ENCODE measurements at places on chromosomes 12 and 14. TPM values are rescaled to one million over a fixed set of nuclear protein-coding genes. Genes with fewer than 3 reads are reported as not detected.

The FOXG1 gene
- total RNA-seq, result under 0.01 TPM

The PTPN21 gene
- total RNA-seq, result 5.4 TPM

The GRIN2B gene
- total RNA-seq, result 0.19 TPM

The NANOG gene
- not detected for total RNA-seq

The GLTP gene
- total RNA-seq, result 80.7 TPM

The E2F7 gene
- total RNA-seq, result 28.6 TPM

The CFAP54 gene
- total RNA-seq, result 4.2 TPM

The TEX52 gene
- not detected for total RNA-seq

The MYF5 gene
- not detected for total RNA-seq

The CLEC4D gene
- not detected for total RNA-seq

The GALNT4 gene
- 15.0 TPM for total RNA-seq

The DEGS2 gene
- 0.28 TPM for total RNA-seq

The PLBD1 gene
- total RNA-seq, result 2.8 TPM

Data from regular cardiac myocyte (primary cell).